ENCODE measurements at places on chromosomes 12 and 14. TPM values are rescaled to one million over a fixed set of nuclear protein-coding genes. Genes with fewer than 3 reads are reported as not detected.

The KRT7 gene
- 153 TPM for total RNA-seq

The PPP4R4 gene
- total RNA-seq: not detected

The CCDC198 gene
- not detected for total RNA-seq

The CLEC2B gene
- total RNA-seq: 1.1 TPM

The C1R gene
- total RNA-seq: 1,046 TPM

The ANHX gene
- total RNA-seq: not detected

The KRT5 gene
- 1.6 TPM for total RNA-seq

The LALBA gene
- not detected for total RNA-seq

The TAS2R50 gene
- total RNA-seq: not detected

The C1S gene
- 273 TPM for total RNA-seq

The POTEM gene
- not detected for total RNA-seq

The PRH2 gene
- total RNA-seq: not detected

GRCh38 chr12:116592731-116593130 lies 33.5 kb downstream of the MAP1LC3B2 start:
- DNase-seq: no peak

DNA sequence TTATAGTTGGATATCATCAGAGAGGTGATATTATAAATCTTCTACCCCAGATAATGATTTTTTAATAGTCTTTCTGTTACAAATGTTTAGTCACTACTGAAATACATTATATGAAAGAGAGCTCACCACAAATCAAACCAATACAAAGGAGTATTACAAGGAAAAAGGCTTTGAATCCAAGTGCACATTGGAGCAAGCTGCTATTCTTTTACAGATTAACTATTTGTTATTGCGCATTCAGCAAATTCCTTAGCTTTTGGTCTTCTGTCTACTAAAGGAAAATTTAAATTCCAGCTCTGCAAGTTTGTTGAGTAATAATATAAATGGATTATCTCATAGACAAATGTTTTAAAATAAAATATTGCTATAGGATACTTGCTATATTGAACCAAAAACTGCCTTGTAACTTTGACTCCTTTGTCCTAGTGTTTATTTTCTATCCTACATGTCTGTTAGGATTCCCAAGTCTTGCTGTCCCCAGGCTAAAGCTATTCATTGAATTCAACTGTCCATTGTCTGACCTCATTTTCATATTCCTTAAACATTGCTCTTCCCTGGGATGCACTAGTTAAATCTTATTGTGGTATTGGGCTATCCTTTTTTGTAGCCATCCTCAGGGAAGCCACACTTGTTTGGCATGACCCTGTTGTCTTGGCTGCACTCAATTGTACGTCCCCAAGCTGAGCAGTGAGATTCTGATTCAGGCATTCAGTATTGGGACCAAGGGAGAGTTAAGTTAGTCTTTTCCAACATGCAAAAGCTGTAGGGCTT lies 41.5 kb downstream of the PDE3A start:
- DNase-seq: no peak

- DNase-seq: no peak
Observed at GRCh38 chr12:125050446-125050845, 14.8 kb upstream of the AACS start.

DNA sequence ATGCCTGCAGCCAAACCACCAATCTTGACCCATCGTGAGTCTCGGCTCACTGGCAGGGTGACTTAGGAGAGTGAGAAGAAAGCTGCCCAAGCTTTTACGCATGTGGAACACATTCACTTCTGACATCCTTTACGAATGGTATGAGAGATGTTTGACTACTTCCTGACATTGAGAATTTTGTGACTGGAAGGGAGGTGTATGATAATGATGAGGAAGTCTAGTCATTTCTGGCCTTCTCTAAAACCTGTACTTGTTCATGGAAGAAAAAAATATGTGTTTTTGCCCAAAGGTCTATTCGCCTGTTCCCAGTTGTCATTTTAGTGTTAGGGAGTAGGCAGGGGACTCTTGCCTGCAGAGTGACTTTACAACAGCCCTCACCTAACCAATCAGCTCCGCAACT lies 227.2 kb upstream of the ATP2B1 start:
- DNase-seq: no peak

DNA sequence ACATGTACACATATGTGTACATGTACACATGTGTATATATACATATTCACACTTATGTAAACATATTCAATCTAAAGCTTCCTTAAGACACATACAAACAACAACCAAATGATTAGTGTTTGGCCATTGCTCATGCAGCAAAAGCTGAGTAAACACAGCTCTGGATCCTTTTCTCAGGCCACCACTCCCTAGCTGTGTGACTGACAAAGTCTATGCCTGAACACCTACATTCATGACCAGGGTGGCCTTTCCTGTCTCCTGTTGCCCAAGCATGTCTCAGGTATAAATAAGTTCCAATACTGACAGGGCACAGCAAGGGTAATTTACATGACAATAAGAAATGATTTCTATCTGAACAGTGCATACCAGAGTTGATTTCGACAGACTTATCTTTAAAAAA lies 1.4 kb upstream of the PTPRO start:
- DNase-seq: no peak

GRCh38 chr12:125890971-125891370 lies 825.7 kb downstream of the AACS start:
- no peak for DNase-seq

- no peak for DNase-seq
Observed at GRCh38 chr12:107066691-107067090, 26.7 kb downstream of the CRY1 start.

GRCh38 chr12:97640826-97641225 lies 178.2 kb downstream of the RMST start:
- no peak for DNase-seq

GRCh38 chr14:105508069-105508468 lies 17.0 kb downstream of the TEDC1 start:
- no peak for DNase-seq

- no peak for DNase-seq
Observed at GRCh38 chr12:57241402-57242310, 9.3 kb downstream of the STAC3 start.

DNA sequence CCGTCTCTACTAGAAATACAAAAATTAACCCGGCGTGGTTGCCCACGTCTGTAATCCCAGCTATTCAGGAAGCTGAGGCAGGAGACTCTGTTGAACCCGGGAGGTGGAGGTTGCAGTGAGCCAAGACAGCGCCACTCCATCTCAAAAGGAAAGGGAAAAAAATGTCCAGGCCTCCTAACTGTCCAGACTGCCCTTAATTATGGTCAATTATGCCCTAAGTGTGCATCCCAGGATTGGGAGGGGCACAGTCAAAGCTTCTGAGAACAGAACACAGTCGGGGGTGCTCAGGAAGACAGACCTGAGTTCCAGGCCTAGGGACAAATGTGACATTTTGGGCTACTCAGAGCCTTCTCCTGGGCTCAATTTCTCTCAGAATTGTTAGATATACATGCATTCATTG lies 31.8 kb upstream of the SMUG1 start:
- no peak for DNase-seq

DNA sequence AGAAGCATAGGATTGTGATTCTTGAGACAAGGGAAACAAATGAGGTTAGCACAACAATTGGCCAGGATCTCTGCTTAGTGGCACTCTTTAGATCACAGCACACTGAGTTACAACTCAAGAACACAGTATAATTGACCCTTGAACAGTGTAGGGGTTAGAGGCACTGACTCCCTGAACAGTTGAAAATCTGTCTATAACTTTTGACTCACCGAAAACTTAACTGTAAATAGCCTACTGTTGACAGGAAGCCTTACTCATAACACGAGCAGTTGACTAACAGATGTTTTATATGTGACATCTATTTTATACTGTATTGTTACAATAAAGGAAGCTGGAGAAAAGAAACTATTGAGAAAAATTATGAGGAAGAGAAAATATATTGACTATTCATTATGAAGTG lies 296.1 kb downstream of the RERGL start:
- no peak for DNase-seq

GRCh38 chr14:41397926-41398325 lies 208.8 kb upstream of the LRFN5 start:
- DNase-seq: no peak

GRCh38 chr14:59199614-59200013 lies 11.1 kb downstream of the DAAM1 start:
- DNase-seq: no peak

DNA sequence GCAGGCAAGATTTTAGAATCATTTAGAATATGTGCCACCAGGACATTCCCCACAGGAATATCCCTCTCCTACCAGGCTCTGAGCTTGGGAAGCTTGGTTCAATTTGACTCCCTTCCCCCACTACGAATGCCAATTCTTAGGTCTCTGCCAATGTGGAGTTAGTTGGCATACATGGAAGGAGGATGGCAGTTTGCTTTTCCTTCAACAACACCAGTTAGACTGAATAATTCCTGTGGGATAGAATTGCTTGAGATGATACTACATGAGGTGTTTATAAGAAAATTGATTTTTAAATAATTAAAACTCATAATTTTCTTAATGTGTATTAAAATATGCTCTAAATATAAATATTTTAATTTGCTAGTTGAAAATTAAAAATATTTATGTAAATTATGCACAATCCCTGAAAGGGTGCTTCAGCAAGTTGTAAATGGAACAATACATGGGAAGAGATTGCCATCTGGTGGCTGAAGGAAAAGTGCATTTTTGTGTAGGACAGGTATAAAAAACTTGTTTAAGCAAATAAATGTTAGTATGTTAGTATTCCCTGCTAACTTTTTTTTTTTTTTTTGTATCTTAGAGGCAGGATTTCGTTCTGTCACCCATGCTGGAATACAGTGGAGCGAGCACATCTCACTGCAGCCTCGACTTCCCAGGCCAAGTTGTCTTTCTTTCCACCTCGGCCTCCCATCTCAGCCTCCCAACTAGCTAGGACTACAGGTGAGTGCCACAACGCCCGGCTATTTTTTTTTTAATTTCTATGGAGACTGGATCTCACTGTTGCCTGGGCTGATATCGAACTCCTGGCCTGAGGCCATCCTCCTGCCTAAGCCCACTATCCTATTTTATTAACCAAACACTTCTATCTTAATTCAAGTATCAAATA lies 25.8 kb upstream of the STRAP start:
- no peak for DNase-seq

DNA sequence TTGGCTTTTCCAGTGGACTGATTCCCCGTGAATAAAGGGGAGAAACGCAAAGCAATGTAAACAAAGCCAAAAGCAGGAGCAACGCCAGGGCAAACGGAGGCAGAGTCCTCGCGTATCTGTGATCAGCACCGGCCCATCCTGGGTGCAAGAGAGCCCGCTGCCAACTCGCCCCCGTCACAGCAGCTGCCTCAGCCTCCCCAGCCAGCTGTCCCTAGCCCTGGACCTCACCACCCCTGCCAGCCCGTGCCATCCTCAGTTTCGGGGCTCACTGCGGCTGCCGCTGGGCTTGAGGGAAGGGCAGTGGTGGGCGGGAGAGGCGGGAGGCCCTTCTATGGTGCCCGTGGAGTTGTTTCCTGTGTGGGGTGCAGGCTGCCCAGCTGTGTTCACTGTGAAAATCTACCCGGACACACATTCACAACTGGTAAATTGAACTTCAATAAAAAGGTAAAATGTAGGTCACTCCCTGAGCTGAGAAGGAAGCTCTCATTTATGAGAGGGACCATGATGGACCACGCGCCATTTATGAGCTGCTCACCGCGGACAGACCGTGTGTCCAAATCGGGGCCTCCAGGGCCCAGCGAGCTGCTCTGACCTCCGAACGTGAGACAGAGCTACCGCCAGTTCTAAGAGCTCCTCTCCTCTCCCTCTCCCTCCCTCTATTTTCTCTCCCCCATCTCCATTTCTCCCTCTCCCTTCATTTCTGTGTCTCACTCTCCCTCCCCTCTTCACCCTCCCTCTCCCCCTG lies 330.5 kb upstream of the SFSWAP start:
- peak; percentile 21 for DNase-seq

- DNase-seq: no peak
Observed at GRCh38 chr12:113072136-113072535, 15.6 kb downstream of the DTX1 start.

GRCh38 chr12:78746001-78746400 lies 118.6 kb upstream of the SYT1 start:
- DNase-seq: no peak

- peak; percentile 52 for DNase-seq
Observed at GRCh38 chr14:99157676-99158075, 114.3 kb downstream of the BCL11B start.

DNA sequence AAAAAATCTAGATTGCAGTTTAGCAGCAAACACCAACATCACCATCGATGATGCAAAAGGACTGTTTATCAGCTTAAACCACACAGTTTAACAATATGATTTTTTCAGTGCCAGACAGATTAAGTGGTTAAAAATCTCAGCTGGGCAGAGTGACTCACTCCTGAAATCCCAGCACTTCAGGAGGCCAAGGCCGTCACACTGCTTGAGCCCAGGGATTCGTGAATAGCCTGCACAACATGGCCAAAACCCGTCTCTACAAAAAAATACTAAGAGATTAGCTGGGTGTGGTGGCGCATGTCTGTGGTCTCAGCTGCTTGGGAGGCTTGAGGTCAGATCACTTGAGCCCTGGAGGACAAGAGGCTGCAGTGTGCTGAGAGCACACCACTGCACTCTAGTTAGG lies 8.9 kb downstream of the RSRC2 start:
- DNase-seq: no peak

DNA sequence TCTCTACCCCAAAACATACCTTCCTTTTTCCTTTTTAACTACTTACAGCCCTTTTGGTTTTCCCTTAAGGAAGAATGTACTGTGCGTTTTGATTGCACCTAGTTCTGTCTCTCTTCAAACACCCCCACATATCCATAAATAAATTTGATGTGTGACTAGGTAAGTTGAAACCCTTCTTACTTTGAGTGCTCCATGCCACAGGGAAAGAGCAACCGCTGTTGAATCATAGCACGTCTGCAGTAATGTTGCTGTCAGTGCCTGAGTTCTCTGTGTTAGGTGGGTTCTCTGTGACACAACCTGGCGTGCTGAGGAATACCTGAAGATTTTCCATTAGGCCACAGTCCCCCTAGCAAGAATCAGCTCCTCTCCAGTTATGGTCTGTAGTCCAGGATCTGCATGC lies 102.1 kb downstream of the FIGNL2 start:
- no peak for DNase-seq

DNA sequence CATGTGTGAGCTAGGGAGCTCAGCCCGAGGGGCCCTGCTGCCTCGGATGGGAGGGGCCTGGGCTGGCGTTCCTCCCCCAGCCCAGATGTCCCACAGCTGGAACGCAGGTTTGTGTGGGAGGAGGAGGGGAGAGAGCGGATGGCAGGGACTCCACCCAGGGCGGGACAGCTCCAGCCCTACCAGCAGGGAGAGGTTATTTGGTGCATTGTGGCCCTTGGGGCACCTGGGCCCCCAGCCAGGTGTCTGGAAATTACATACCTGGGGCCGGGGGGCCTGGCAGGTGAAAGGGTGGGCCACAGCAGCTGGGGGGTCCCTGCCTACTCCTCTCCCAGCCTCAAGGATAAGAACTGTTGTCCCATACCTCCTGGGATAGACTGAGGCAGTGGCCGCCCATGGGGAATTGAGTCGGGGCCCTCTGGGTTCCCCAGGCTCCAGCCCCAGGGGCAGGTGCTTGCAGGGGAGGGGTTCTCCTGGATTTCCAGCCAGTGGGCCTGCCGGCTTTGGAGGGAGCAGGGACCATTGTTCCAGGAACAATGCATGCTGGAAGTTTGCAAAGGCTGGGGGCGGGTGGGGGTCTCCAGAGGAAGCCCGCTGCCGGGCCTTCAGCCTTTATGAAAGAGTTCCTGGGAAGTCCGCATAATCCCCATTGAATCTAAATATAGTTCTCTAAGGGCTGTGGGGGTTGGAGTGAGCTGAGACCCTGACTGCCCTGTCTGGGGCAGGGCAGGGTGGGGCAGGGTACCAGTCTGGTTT lies 1.2 kb downstream of the KIF26A start:
- DNase-seq: no peak

Data from ascending aorta (tissue), 2 donors.